ENCODE measurements at places on chromosomes 5 and 9.
A peak's percentile ranks its signal among the peaks of the same experiment; 100 is the strongest.

DNA sequence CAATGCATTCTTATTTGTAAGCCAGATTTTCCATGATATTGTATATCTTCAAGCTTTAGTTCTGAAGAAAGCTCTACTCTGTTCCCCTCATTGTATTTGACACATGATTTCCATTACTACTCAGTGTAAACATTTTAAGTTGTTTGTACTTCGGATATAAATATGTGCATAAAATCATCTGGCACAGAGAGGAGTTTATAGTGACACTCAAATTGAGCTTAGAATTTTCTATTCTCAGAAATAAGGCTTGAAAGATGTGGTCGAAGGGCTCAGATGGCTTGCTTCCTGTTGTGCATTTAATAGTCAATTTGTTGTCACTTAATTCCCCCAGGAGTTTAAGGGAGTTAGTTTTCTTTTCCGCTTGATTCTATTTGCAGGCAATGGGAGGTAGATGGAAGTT is 88.8 kb downstream of the PPIC start:
- DNase-seq, result no peak

DNA sequence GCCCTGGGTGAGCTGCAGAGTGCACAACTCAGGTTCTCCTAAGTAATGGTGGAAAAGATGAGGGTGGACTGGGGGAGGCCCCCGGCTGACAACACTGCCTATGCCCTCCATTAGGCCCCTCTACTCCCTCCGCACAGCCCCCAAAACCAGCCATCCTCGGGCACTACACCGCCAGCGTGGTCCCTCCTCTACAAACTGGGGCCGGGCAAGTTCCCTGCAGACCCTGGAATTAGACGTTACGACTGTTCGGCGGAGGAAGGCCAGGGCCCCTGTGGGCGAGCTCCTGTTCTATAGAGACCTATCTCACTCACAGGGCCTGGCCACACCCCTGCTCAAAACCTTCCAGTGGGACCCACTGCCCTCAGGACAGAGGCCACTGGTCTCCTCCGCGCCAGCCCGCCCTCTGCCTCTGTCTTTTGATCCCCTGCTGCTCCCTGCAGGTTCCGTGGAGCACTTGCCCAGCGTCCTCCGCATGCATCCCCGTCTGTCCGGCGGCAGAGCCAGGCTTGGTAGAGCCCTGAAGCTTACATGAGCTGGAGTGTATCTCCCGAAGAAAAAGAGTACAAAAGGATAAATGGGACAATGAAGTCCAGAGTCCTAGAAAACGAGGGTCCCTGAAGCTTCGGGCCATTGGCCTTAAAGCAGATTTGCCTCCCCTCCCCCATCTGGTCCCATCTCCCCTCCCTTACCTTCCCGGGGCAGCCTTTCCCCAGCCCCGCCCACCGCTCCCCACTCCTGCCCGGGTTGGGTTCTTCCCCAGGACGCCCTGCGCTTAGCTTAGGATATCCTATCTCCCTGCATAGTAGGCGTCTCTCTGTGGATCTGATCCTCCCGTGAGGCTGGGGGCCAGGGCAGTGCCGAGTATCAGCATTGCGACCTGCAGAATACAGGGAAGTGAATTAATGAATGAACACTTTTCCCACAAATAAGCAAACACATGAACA is 71.3 kb downstream of the HRH2 start:
- DNase-seq, result no peak

DNA sequence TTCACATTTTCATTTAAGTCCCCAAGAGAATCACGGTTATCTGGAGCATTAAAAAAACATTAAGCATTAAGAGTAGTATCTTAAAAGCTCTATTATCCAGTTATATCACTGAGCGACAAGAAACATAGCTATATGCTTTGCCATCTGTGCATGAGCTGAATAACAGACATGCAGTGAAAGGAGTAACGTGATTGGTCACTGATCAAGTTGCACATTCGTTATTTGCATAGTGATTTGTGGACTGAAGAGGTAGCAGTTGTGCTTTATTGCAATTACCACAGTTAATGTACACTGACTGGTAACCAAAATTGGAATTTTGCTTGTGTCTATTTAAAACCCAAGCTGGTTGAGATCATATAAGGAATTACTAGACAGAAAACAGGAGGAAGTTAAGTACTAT is 107.4 kb downstream of the MCTP1 start:
- DNase-seq, result no peak

GRCh38 chr9:27386571-27387091 is 89.7 kb upstream of the EQTN start:
- DNase-seq, result no peak

DNA sequence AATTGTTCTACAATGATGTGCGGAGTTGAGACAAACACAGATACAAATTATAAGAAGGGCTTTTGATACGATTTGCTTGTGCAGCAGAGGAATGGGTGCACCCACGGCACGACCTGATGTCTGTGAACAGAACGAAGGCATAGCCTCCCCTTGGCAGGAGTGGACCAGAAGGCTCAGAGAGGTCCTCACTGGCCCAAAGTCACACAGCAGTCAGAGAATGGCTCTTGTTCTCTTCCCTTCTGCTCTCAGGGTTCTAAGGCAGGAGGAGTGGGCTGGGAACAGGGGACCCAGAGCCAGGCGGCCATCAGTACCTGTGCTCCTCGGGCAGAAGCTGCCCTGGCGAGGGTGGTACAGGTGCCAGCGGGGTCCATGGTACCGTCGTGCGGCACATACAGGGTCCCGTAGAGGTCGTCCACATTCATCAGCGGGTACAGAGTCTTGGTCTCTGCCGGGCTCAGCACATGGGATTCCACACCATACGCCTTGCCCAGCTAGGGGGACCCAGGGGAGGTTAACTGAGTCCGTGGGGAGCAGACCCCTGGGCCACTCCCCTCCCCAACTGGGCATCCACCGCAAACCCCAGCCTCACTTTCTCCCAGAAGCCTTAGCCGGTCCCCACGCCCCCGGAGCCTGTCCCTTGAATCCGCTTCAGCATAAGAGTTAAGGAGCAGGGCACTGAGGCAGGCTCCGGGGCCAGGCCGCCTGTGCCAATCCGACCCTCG is 7.0 kb downstream of the SARDH start:
- no peak for DNase-seq

DNA sequence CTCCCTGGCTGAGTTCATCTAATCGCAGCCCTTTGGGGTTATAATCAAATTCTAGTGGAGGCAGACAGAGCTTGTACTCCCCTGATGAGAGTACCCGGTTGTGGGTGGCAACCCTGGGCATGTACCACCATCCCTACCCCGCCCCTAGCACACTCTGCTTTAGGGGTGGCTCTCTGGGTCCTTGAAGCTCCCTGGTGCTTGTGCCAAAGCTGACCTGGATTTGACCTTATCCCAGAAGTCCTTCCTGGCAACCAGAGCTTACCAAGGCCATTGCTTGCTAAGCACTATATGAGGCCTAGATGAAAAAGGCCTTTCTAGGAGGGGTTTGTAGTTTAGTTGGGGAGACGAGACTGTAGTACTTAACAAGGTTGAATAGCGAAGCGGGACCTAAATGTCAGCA is 72.2 kb downstream of the RGS3 start:
- DNase-seq, result no peak

DNA sequence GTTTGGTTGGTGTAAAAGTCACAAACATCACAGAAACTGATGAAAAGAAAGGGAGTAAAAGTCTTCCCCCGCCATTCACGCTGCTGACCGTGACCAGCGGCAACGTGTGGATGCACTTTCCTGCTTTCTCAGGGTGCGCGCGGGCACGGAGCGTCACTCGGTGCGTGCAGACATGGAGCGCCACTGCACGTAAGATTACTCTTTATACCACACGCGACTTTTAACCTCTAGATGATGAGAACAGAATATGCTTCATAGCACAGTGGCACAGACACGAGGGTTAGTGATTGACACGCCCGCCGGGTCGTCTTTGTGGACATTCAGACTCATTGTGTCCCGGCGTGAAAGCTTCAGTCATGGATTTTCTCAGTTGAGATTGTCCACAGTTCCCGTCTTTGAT is 15.7 kb downstream of the CEP72 start:
- no peak for DNase-seq

- DNase-seq, result no peak
These were observed 4.0 kb upstream of the BARHL1 start for GRCh38 chr9:132578367-132578932.

DNA sequence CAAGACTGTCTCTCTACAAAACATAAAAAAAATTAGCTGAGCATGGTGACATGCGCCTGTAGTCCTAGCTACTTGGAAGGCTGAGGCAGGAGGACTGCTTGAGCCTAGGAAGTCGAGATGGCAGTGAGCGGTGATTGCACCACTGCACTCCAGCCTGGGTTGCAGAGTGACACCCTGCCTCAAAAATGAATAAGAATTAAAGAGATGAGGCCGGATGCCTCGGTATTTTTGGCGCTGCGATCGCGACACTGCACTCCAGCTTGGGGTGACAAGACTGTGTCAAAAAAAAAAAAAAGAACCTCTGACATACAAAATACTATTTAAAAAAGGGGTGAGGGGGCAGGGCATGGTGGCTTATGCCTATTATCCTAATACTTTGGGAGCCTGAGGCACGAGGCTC is 7.3 kb downstream of the GPBP1 start:
- DNase-seq, result peak; percentile 31

- DNase-seq, result no peak
These were observed 9.6 kb downstream of the KIAA1958 start for GRCh38 chr9:112496074-112496722.

GRCh38 chr9:81389569-81389993 is 299.8 kb downstream of the TLE1 start:
- no peak for DNase-seq

DNA sequence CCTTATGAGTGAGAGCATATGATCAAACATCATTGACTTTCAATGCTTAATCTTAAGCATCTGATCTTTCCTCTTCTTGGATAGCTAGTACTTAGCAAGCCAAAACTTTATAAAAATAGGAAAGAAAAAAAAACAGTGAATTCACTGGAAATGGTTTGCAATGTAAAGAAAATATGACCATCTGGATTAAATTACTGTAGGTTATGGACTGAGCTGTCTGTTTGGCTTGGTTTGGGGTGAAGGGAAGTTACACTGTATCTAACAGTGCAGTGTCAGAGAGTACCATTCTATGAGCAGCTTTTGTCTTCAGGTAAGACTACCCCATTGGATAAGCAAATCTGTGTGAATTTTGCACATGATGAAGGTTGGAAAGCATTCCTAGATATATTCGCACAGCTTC is 151.4 kb downstream of the TLE1 start:
- DNase-seq, result no peak

DNA sequence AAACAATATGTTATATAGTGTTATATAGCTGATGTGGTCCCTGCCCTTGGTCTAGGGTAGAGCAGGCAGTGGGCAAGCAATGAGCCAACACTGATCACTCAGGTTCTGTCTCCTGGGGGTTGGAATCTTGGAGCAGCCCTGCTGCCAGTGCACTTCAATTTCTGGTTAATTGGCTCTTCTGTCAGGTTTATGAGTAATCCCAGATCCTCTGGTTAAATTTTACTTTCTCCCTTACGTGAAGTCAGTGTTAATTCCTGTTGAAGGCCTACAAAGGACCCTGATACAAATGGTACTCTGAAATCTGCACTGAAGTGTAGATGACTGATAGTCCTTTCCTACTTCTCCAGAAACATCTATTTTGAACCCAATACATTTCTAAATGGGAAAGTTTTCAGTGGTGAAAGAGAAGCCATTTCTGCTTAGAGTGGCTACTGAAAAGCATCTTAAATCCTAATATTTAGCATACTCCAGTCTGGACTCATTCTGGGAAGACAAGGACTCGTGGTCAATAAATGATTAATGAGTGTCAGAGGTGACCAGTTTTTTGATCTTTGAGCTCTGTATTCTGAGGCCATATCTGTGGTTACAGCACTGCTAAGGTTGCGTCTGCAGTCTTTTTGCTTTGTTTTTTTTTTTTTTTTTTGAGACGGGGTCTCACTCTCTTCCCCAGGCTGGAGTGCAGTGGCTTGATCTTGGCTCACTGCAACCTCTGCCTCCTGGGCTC is 442.4 kb downstream of the KIF4B start:
- no peak for DNase-seq

GRCh38 chr9:119278171-119278570 is 91.1 kb downstream of the BRINP1 start:
- DNase-seq, result no peak

GRCh38 chr9:77224746-77225312 is 47.5 kb downstream of the VPS13A start:
- DNase-seq, result no peak

GRCh38 chr5:23740029-23740428 is 232.6 kb downstream of the PRDM9 start:
- no peak for DNase-seq

DNA sequence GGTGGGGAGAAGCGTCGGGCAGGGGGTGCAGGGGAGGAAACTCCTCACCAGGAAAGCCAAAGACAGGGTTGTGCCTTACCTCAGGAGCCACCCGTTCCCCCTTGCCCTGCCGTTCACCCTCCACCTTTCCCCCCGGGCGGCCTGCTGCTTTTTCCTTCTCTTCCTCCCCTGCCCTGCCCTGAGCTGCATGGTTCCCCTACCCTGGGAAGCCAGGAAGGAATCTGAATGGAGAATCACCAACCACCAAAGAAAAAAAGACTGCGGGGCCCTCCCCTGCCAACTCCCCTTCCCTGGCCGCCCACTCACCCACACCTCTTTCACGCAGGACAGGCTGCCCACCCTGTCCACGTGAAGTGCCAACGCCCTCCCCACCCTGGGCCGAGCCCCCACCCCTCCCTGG is 820 bp upstream of the NFX1 start:
- DNase-seq, result peak; percentile 10

DNA sequence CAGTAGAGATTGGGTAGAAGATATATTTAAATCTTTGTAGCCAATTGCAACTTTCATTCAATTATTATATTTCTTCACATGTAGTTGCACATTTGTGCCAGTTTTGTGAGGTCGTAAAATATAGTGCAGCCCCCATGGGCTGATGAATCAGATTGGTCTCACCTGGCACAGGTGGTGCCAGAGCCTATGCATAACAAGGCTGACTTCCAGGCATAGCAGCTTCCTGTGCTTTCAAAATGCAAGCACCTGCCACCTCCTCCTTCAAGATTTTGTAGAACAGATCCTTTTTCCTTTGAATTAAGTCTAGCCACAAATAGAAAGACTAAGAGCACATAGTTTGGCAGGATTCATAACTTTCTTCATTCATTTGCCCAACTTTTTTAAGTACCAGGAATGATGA is 87.1 kb downstream of the STARD4 start:
- no peak for DNase-seq

DNA sequence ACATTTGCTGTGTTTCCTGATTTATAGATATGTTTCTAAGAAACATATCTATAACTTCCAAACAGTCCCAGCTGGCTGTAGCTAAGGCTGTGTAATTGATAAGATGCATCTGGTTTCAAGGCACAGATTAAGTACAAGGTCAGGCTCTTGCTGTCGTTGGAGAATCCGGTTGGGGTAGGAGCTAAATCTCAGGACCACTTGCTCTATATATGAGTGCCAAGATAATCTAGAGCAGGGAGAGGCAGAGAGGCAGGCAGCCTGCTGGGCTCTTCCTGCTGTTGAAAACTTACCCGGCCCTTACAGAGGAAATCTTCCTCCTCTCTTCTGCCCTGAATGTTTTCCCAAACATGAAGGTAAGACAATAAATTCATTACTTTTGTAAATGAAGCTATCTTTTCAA is at the start of gene C7:
C7 (plus strand) TSS at position 234 of the 400 bp plus-strand sequence; CDS start at position 348, 114 bp downstream.
- DNase-seq, result no peak

- no peak for DNase-seq
These were observed 186.8 kb downstream of the PALM2AKAP2 start for GRCh38 chr9:109966643-109967368.

Measured in central memory CD4-positive, alpha-beta T cell (primary cell).